ENCODE measurements at places on chromosomes 6 and 20.

- no peak for DNase-seq
Measured at GRCh38 chr6:109271622-109272021, 110.6 kb downstream of the CD164 start.

- DNase-seq = no peak
Measured at GRCh38 chr20:37315452-37316110, 26.1 kb downstream of the MANBAL start.

- no peak for DNase-seq
Measured at GRCh38 chr6:80991316-80991715, 761.2 kb downstream of the TENT5A start.

DNA sequence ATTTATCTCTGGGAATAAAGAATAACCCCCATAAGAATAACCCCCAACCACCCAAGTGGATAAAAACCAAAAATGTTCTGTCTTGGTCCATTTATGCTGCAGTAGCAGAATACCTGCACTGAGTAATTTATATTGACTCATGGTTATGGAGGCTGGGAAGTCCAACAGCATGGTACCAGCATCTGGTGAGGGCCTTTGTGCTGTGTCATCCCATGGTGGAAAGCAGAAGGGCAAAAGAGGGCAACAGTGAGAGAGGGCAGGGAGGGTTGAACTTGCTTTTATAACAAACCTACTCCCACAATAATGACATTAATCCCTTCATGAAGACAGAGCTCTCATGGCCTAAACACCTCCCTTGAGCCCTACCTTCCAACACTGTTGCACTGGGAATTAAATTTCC lies 133.7 kb downstream of the ERMARD start:
- DNase-seq = no peak

DNA sequence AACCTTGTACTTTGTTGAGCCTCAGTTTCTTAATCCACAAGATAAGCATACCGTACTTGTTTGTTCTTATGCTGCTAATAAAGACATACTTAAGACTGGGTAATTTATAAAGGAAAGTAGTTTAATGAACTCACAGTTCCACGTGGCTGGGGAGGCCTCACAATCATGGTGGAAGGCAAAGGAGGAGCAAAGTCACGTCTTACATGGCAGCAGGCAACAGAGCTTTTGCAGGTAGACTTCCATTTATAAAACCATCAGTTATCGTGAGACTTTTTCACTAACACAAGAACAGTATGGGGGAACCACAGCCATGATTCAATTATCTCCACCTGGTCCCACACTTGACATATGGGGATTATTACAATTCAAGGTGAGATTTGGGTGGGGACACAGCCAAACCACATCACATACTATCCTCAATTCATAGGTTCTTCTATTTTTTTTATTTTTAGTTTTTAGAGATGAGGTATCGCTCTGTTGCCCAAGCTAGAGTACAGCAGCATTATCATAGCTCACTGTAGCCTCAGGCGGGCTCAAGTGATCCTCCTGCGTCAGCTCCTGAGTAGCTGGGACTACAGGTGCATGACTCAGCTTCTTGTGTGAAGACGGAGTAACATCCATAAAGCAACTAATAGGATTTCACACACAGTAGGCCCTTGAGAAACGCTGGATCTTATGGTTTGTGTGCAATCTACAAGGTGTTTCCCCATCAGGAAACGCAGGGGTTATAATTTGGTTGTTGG lies 76.7 kb upstream of the IYD start:
- no peak for DNase-seq

GRCh38 chr20:677957-678356 lies 2.4 kb upstream of the SCRT2 start:
- no peak for DNase-seq

DNA sequence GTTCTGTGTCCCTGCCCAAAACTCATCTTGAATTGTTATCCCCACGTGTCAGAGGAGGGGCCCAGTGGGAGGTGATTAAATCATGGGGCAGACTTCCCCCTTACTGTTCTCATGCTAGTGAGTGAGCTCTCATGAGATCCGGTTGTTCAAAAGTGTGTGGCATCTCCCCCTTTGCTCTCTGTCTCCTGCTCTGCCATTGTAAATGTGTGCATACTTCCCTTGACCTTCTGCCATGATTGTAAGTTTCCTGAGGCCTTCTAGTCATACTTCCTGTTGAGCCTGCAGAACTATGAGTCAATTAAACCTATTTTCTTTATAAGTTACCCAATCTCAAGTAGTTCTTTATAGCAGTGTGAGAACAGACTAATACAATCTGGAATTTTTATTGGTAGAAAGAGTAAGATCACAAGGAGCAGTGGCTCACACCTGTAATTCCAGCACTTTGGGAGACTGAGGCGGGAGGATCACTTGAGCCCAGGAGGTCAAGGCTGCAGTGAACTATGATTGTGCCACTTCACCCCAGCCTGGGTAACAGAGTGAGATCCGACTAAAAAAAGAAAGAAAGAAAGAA lies 47.1 kb upstream of the SLC22A16 start:
- no peak for DNase-seq

GRCh38 chr6:27547157-27548075 lies 74.5 kb upstream of the ZNF184 start:
- no peak for DNase-seq

GRCh38 chr6:45036103-45036502 lies 292.0 kb upstream of the RUNX2 start:
- DNase-seq = no peak

- no peak for DNase-seq
Measured at GRCh38 chr20:48986899-48987298, 59.2 kb upstream of the CSE1L start.

DNA sequence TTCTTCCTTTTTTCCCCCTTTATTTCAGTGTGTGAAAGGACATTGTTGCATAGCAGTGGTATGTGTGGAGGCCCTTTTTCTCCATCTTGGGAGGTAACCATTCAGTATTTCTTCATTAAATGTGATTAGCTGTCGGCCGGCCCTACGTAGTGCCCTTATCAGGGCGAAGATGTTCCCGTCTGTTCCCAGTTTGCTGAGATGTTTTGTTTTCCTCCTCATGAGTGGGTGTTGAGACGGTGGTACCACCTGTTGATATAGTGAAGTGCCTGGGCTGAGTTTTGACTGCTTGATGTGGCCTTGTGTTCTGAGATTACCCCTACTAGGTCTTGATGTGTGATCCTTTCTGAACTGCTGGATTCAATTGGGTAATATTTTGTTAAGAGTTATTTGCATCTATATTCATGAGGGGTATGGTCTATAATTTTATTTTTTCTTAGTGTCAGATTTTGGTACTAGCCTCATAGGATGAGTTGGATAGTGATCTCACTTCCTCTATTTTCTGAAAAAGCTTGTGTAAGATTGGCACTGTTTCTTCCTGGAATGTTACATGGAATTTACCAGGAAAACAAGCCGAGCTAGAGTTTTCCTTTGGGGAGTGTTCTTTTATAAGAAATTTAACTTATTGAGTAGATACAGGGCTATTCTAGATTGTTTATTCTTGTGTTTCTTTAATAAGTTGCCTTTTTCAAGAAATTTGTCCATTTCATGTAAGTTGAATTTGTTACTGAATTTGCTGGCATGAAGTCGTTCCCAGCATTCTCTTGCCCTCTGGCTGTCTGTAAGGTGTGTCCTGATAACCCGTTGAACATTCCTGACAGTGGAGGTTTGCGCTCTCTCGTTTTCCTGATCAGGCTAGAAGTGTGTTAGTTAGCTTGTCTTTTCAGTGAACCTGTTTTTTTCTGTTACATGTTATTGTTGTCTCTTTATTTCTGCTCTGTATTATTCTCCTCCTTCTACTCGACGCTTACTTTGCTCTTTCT lies 4.3 kb downstream of the MTG2 start:
- DNase-seq = no peak

- no peak for DNase-seq
Measured at GRCh38 chr6:152293404-152293803, 343.8 kb downstream of the SYNE1 start.

DNA sequence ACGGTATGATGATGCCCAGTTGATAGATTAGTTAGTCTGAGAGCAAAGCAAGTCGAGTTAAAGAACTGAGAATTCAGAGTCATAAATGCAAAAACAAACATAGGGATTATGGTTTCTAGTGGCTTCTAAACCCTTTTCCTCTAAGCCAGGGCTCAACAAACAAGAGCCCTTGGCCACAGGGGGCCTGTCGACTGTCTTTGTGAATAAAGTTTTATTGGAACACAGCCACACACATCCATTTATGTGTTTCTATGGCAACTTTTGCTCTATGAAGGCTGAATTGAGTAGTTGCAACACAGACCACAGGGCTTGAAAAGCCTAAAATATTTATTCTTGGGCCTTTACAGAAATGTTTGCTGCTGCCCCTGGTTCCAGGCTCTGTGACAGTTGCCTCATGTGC lies 76.2 kb downstream of the SLC24A3 start:
- no peak for DNase-seq

- DNase-seq = no peak
Measured at GRCh38 chr6:137816133-137816579, 50.9 kb upstream of the TNFAIP3 start.

GRCh38 chr6:25601800-25602673 lies 50.0 kb upstream of the SCGN start:
- no peak for DNase-seq

DNA sequence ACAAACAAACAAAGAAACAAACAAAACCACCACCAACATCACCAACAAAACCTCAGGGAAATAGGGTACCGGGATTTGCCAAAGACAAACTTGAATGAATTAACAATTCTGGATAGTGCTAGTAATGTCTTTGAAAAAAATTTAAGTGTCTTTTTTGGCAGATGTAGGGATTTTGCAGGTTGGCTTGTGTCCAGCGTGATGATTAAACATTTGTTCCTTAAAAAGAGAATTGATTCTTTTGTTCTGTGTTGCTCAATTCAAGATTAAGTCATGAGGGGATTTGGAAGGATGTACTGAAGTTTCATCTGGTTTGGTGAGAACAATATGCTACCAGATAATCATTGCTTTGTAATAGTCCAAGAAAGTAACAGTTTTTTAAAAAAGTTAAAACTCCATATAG lies 125.1 kb upstream of the HS3ST5 start:
- DNase-seq = no peak

GRCh38 chr6:53179961-53180651 lies 31.5 kb upstream of the GCM1 start:
- DNase-seq = no peak

GRCh38 chr6:143607974-143608373 lies 69.8 kb upstream of the PHACTR2 start:
- DNase-seq = no peak

GRCh38 chr6:143964674-143965081 lies 43.4 kb downstream of the PLAGL1 start:
- DNase-seq = no peak

GRCh38 chr20:6993511-6993910 lies 226.0 kb downstream of the BMP2 start:
- no peak for DNase-seq

DNA sequence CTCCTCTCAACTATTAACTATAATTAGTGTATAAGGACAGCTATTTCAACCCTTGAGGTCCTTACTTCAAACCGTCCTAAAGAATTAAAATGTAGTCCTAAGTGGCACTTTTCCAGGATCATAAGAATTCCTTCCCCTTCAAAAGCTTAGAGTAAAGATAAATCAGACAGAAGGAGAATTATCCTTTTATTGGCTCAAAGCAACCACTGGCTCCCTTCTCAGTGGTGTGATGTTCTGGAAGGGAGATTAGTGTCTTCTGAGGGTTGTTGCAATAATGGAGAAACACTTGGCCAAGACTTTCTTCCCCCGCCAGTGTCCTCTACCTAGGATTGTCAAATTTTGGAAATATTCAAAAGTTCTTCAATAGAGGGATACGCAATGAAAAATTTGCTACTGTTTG lies 89.1 kb upstream of the PLEKHG1 start:
- DNase-seq = no peak

- DNase-seq = no peak
Measured at GRCh38 chr20:36214684-36215256, 21.5 kb upstream of the AAR2 start.

DNA sequence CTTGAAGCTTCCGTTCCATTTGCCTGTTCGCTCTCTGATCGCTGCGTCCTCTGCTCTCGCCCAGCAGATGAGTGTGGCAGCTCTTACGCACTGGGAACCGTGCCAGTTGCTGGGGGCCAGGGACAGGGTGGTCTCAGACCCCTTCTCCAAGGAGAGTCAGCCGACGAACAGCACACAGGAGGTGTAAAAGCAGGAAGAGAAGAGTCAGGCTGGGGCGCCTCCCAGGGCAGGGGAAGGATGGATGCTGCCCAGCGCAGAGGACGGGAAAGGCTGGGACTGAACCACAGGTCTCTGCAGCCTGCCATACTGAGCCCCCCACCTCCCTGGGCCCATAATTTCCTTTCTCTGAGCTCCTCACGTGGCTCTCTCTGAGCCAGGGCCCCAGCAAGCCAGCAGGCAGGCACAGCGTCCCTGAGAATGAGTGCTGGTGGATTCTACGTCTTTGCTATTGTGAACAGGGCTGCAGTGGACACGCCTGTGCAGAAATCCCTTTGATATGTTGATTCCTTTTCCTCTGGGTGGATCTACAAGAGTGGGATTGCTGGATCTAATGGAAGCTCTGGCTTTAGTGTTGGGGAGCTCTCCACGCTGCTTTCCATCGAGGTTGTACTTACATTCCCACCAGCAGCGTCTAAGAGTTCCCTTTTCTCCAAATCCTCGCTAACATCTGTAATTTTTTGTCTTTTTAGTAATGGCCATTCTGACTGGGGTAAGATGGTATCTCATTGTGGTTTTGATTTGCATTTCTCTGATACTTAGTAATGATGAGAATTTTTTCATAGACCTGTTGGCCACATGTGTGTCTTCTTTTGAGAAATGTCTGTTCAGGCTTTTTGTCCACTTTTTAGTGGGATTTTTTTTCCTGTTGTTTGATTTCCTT lies 104.1 kb downstream of the PSMB1 start:
- no peak for DNase-seq

GRCh38 chr6:37777272-37777834 lies 42.2 kb upstream of the ZFAND3 start:
- DNase-seq = no peak

DNA sequence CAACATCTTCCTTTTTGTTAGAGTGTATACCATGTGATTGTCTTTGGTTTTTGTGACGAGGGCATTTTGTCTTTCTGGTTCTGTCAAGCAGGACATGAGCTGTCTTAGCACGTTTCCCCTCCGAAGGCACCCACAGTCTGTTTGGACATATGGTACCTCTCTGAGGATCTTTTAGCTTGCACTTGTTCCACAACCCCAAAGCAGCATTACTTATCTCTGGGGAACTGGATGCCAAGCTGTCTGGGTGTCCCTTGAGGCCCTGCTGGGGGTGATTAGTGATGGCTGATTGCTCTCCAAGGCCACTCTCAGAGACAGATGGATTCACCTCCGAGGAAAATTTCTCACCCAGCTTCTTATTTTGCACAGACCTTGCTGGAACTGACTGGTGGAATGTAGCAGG lies 445.0 kb upstream of the CHD6 start:
- no peak for DNase-seq

GRCh38 chr20:47066484-47067270 lies 172.0 kb downstream of the EYA2 start:
- DNase-seq = no peak

DNA sequence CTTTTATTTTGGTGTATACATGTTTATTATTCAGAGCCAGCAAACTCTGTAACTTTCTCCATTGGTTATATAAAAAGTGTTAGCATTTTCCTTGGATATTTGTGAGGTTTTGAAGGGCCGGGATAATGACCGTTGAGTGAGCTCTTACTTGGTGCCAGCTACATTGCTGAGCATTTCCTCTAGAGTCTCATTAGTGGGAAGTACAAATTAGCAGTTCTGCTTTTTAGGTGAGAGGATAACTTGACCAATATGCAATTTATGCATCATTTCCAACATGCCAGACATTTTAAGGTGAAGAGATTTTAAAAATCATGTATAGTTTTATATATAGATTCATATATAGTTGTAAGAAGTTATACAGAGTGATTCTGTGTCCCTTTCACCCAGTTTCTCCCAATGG lies 84.3 kb downstream of the CARMIL1 start:
- DNase-seq = no peak

- no peak for DNase-seq
Measured at GRCh38 chr6:165417278-165417865, 108.0 kb upstream of the C6orf118 start.
